AG09309 (cell line): ENCODE measurements at places on chromosomes 3 and 15.

- DNase-seq: no peak
These were observed 170.3 kb upstream of the CGNL1 start for GRCh38 chr15:57205996-57206395.

DNA sequence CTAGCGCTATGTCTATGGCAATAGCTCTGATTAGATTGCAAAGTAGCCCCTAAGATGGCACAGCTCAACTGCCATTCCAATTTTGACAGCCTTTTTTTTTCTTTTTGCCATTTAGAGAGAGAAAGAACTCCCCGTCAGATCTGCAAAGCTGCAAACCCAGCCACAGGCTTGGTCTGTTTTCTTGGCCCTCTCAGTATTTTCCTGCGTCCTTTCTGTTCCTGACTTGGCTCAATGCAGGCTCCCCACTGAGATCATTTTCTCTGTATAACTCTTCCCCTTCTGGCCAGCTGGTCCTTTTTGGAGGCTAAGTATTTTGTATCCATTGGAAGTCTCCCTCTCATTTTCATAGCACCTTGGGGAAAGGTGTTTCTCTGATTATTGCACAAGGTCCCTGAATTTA, 386.7 kb downstream of the UNC13C start:
- DNase-seq: no peak

- no peak for DNase-seq
These were observed 26.4 kb upstream of the PIGZ start for GRCh38 chr3:196995027-196995426.

DNA sequence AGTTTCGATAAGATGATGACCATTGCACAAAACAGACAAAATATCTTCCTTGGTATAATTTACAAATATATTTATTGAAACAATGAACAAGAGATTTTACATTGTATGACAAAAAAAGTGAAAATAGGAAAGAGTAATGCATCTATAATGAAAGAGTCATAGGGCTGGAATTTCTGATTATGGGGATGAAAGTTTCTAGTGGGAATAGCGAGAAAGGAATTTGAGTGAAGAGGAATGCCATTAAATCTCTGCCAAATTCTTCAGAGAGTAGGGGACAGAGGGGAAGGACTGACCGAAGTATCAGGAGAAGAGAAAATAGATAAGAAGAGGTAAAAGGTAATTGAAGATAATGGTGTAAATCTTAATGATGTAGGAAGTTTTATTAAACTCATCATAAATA, 125.4 kb downstream of the VGLL3 start:
- DNase-seq: no peak

- DNase-seq: no peak
These were observed 653 bp downstream of the MYO5C start for GRCh38 chr15:52294881-52295420.

DNA sequence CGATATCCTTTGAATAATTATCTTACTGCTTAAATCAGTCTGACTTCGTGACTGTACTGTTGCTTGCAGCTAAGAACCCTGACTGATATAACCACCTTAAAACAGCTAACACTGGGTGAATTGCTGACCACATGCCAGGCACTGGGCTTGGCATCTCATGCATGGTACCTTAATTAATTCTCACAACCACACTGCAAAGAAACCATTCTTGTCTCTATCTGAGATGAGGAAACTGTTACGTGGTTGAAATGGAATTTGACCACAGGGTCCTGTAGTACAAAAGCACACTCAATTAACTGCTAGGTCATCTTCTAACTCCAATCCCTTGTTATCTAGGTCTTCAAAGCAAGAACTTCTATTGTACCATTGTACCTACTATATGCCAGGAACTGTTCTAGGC, 92.7 kb upstream of the PRICKLE2 start:
- no peak for DNase-seq

- DNase-seq: no peak
These were observed 22.2 kb upstream of the CLEC3B start for GRCh38 chr3:45003859-45004258.

DNA sequence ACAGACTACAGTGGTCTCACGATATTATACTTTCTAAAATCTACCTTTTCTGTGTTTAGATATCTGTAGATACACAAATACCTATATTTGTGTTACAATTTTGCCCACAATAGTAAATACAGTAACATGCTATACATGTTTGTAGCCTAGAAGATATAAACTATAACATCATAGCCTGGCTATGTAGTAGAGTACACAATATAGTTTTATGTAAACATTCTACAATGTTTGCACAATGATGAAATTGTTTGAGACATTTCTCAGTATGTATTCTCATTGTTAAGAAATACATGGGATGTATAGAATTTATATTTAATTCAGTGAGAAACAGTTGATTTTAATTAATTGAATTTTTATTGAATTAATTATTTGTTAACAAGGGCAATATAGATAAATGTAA, 1367.0 kb downstream of the OTOL1 start:
- DNase-seq: no peak

GRCh38 chr3:22981861-22982260, 221.3 kb upstream of the UBE2E2 start:
- DNase-seq: no peak

DNA sequence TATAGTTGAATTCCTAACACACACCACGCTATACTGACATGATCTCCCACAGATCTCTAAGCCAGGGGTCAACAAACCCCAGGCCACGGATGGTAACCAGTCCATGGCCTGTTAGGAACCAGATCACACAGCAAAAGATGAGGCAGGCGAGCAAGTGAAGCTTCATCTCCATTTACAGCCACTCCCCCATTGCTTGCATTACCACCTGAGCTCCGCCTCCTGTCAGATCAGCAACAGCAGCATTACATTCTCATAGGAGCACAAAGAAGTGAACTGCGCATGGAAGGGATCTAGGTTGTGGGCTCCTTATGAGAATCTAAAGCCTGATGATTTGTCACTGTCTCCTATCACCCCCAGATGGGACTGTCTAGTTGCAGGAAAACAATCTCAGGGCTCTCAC, 2.7 kb downstream of the PDCD7 start:
- DNase-seq: no peak

DNA sequence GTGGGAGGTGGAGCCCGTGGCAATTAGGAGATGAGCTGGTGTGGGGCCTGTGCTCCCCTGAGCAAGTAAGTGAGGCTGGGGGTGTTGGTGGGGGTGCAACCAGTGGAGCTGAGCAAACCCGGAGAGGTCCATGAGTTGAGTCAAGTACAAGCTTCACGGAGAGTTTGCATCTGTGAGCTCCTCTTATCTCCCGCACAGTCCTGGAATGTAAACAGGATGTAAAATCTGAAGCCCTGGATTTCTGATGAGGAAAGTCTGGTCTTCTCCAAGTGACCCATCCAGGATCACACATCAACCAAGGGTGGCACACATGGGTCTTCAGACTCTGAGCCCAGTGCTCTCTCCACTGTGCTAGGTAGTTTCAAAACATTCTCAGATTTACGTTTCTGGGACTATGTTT, 67.8 kb downstream of the LSM3 start:
- no peak for DNase-seq

GRCh38 chr3:128081226-128081625, 29.0 kb downstream of the SEC61A1 start:
- no peak for DNase-seq

DNA sequence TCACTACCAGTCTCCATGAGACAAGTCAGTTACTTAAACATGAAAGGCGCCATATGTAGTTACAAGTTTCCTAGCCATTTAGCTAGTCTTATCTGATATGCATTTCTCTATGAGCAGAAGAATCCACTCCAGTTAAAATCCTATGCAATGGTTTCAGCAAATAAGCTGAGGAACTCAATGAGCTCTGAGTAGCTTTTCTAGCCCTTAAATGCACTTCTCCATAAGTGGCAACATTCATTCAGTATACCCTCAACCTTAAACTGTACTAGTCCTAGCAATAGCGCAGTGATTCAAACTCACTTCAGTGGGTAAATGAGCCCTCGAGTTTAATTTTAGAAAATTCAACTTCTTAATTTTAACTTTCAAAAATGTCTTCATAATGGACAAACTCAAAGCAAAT, 7.7 kb downstream of the COMMD2 start:
- no peak for DNase-seq

DNA sequence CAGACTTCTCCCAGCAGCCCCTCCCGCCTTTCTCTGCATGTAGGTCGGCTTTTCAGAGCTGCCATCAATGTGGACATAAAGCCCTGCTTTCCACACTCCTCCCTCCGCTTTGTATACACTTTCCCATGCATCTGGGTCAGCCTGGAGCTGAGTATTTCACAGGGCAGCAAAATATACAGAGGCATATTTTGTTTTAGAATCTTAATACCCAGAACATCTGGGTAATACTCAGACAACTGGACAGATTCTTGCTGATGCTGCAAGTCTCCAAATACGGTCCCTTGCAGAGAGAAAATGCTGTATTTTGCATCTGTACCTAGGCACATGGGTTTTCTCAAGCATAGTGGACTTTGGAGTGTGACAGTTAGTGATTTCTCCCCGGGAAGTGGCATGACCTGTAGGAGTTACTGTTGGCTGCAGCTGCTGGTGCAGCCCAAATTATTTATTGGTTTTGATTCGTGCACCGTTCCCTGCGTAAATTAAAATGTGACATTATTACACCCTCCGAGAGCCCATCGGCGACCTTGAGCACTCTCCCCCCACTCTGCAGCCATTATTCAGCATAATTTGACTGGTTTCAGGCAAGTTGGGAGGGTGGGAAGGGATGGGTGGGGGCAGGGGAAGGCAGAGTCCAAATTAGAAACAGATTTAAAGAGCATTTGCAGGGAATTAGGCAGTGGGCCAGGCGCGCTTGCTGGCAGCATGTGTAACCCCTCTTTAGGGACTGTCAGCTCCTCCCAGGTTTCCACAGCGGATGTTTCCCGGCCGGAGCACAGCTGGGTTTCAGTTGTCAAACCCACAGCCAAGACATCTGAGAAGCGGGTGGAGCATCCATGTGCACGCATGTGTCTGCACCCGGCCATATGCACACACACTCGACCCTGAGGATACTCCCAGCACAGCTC, 100.8 kb downstream of the CPN2 start:
- peak; percentile 20 for DNase-seq

DNA sequence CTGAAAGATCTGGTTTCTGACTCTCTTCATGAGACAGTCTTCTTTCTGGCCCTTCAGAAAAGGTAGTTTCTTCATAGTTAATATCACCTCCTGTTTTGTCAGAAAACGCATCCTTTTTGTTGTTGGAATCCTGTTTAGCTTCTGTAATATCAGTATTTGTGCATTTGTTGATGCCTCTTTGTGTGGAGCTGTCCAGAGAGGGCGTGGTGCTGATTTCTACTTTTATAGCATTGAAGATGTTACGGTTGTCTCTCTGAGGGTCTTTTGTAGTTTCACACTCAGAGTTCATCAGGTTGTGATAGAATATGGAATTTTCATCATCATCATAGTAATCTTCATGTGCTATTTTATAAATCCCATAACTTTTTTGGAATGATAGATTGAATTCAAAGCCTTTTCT, 8.9 kb downstream of the GPR149 start:
- no peak for DNase-seq

GRCh38 chr3:98027085-98027446, 8.0 kb downstream of the GABRR3 start:
- no peak for DNase-seq

- peak; percentile 29 for DNase-seq
These were observed 452.8 kb downstream of the FOXP1 start for GRCh38 chr3:71130471-71131374.

DNA sequence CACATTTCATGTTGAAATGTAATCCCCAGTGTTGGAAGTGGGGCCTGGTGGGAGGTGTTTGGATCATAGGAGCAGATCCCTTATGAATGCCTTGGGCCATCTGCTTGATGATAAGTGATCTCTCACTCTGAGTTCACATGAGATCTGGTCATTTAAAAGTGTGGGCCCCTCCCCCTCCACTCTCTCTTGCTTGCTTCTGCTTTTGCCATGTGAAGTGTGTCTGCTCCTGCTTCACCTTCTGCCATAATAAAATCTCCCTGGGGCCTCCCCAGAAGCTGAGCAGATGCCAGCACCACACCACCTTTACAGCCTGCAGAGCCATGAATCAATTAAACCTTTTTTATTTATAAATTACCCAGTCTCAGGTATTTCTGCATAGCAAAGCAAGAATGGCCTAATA, 14.2 kb upstream of the CD200R1L start:
- DNase-seq: no peak

GRCh38 chr3:141921316-141921715, 44.9 kb downstream of the ATP1B3 start:
- DNase-seq: no peak

GRCh38 chr15:41955100-41955499, 17.3 kb downstream of the EHD4 start:
- no peak for DNase-seq

DNA sequence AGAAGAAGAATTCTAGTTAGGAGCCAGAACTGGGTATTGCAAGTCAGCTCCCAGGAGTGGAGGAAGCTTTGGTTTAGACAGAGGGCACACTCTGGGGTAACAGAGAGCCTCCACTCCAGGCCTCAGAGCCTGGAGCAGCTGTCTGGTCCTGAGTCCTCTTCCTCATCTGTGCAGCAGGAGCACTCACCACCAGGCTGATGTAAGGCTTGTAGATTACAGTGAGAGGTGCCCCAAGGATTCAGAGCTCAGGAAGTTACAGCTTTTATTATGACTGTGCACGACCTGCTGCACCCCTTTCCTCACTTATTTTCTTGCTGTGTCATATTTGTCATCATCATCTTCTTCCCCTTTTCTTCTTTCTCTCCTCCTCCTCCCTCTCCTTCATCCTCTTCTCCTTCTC, 210.4 kb downstream of the ATP10A start:
- DNase-seq: no peak

GRCh38 chr3:187120326-187120725, 19.0 kb downstream of the RPL39L start:
- DNase-seq: no peak

GRCh38 chr15:65067645-65068402, at the start of gene RASL12:
RASL12 (minus strand) TSS chr15:65067991; CDS start chr15:65067835, 156 bp downstream.
- no peak for DNase-seq

GRCh38 chr3:194375473-194376240, 6.1 kb upstream of the LRRC15 start:
- no peak for DNase-seq

- no peak for DNase-seq
These were observed 46.4 kb downstream of the GJD2 start for GRCh38 chr15:34708422-34708821.

DNA sequence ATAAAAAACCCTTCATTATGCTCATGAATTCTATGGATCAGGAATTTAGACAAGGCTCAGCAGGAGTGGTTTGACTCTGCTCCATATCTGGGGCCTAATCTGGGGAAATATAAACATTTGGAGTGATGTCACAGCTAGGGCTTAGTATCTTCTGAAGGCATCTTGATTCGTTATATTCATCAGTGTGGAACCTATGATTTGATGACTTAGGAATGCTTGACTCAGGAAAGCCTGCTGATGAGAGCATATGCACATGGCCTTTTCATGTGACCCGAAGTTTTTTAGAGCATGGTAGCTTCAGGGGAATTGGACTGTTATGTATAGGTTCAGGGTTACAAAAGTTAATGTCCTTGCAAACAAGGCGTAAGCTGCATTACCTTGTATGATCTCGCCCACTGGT, 184.9 kb upstream of the LRRC3B start:
- no peak for DNase-seq

DNA sequence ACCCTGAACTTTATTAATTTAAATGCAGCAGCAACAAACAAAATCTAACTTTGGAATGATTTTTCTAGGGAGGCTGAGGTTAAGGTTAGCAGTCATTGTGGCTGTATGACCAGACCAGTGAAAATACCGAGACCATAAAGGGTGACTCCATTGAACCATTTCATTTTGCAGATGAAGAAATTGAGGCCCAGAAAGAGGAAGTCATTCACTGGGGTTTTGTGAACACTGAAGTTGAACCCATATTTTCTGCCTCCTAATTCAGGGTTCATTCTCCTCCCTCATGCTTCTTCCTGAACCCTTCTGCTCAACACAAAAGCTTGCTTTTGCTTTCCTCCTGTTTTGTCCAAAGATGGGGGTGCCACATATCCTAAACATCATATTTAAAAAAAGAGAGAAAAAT, 65.8 kb upstream of the PLCL2 start:
- no peak for DNase-seq
